ENCODE measurements at places on chromosomes 1 and 21. TPM values are rescaled to one million over a fixed set of nuclear protein-coding genes. Genes with fewer than 3 reads are reported as not detected.
A peak's percentile ranks its signal among the peaks of the same experiment; 100 is the strongest.

DNA sequence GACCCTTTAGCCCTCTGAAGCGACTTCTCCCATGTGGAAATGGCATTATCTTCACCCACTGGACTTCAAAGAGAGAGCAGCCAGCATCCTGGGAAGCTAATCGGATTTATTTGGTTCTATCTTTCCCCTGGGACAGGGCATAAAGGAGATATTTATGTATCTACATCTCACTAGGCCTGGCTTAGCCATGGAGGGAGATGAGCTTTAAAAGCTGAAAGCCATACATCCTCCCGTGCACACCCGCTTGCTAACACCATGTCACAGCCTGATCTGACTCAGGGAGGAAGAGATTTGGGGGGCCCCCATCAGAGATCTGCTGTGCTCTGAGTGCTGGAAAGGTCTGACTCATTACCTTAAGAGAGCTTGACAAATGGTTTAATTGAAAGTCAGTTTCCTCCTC lies 155.9 kb downstream of the PLXNA2 start:
- no peak for DNase-seq

GRCh38 chr1:237279629-237280028 lies 237.6 kb downstream of the RYR2 start:
- DNase-seq, result no peak

DNA sequence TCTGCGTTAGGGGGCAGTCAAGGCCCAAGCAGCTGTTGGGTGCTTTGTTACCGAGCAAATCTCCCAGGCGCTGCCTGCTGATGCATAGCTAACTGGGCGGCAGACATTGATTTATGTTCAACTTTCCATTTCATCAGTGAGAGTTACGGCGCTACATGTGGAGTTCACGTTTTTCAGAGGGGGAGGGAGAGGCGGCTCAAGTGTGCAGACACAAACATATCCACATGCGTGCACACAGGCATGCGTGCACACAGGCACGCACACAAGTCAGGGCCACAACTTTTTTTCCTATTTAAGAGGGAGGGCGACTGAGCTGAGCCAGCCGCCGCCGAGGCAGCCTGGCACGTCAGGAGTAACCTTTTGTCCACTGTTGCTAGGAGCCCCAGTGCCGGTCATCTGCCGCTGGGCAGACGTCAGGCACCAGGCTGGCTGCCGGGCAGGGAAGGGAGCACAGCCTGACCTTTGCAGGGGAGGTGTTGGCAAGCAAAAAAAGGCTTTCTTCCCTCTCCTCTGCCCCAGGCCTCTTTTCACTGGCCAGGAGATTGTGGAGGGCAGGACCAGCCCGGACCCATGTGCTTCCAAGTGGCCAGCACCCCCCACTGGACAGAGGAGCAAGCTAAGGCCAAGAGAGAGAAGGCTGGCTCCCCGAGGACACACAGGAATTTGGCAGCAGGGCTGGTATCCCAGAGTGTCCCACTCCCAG lies 73.3 kb downstream of the MRPL37 start:
- peak; percentile 82 for DNase-seq

GRCh38 chr1:86227026-86227425 lies 70.5 kb upstream of the COL24A1 start:
- no peak for DNase-seq

- no peak for DNase-seq
Measured at GRCh38 chr1:25704267-25704691, 87.7 kb downstream of the MAN1C1 start.

GRCh38 chr1:24737368-24738117 lies 7.7 kb upstream of the CLIC4 start:
- DNase-seq, result no peak

DNA sequence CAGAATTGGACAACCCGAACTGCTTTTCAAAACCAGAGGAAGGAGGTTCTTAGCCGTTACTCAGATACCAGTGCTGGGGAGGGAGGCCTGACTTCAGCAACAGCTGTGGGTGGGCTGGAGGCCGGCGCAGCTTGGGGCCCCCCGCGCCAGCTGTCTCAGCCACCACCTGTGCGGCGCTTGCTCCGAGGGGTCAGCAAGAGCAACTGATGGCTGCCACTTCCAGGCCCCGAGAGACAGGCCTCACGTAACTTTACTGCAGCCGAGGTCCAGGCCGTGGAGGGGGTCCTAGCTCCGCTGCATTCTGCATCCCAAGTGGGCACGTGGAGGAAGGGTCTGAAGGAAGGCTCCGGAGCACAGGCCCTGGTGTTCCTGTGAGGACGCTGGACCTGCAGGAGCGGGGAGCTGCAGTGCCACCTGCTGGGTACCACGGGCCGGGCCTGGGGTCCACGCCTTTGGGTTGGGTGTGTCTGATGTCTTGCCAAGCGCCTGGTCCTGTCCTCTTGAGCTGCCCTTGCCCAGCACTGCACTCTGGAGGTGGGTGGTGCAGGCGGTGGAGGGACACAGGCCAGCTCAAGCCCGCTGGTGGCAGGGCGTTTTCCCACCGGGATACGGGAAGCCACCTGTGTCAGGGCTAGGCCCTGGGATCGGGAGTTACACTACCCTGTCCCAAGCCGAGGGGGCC lies 9.8 kb downstream of the THAP3 start:
- no peak for DNase-seq

DNA sequence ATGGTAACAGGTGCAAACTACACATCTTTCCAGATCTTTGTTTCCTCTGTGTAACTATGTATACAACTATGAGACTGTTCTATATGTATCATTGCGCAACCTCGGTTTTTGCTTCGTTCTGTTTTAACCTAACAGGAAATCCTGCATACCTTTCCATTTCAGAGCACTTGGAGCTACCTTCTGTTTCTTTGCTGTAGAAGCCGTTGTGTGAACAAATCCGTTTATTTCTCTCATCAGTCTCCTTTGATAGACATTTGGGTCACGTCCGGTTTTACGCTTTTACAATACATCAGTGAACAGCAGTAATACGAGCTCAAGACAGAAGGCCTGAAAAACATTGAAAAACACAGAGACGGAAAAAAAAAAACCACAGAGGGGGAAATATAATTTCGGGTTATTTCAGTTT lies 10.5 kb downstream of the ATP5IF1 start:
- no peak for DNase-seq

GRCh38 chr1:24199291-24199900 lies 12.3 kb upstream of the IFNLR1 start:
- peak; percentile 59 for DNase-seq

GRCh38 chr1:104878203-104878909 lies 1128.7 kb downstream of the AMY1C start:
- no peak for DNase-seq

- no peak for DNase-seq
Measured at GRCh38 chr1:23751050-23751814, 8.0 kb downstream of the ELOA start.

DNA sequence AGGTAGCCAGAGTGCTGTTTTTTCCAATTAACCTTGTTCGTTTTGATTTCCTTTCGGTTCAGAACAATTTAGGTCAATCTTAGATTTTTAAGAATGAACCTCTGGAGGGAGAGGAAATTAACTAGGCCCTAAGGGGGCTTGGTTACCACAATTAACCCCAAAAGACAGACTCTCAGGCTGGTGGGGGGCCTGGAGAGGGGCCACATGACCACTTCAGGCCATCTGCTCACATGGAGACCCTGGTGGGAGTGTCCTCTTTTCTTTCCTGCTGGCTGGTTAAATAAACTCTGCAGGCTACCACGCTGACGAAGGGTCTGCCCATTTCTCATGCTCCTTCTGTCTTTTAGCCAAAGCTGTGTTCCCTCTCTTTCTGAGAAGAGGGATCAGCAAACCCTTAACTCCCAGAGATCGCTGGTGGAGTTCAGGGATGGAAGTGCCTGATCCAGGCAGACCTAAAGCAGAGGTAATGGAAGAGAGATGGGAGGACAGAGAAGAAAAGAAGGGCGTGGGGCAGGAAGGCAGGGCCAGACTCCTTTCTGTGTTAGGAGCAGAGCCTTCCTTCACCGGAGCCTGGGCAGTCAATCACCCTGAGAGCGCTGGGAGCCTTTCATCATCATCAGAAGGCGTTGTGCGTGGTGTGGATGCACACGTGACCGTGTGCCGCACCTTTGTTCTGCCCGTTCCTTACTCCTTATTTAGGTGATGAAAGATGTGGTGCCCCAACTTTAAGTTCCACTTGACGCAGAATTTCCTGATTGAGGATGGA lies 58.5 kb downstream of the KIF26B start:
- no peak for DNase-seq

- no peak for DNase-seq
Measured at GRCh38 chr1:119320100-119320499, 48.5 kb upstream of the HAO2 start.

DNA sequence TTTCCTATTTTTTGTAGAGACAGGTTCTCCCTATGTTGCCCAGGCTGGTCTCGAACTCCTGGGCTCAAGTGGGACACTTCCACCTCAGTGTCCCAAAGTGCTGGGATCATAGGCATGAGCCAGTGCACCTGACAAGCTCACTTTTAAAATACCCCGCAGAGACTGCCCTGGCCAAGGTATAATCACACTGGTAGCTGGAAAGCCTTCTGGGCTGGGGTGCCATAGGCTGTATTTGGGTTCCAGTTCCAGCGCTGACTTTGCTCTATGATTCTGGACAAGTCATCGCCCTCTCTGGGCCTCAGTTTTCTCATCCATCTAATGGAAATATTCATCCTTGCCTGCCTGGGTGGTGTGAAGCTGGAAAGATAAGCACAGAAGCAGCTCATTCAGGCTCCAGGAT lies 10.4 kb downstream of the LDLRAD1 start:
- no peak for DNase-seq

GRCh38 chr1:2327841-2328240 lies 63.5 kb downstream of the MORN1 start:
- DNase-seq, result no peak

DNA sequence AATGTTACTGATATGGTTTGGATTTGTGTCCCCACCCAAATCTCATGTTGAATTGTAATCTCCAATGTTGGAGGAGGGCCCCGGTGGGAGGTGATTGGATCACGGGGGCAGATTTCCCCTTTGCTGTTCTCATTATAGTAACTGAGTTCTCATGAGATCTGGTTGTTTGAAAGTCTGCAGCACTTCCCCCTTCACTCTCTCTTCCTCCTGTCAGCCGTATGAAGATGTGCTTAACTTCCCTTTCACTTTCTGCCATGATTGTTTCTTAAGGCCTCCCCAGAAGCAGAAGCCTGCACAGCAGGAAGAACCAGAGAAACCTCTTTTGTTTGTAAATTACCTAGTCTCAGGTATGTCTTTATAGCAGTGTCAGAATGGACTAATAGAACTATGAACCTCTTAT lies 28.4 kb downstream of the TRIM33 start:
- DNase-seq, result no peak

DNA sequence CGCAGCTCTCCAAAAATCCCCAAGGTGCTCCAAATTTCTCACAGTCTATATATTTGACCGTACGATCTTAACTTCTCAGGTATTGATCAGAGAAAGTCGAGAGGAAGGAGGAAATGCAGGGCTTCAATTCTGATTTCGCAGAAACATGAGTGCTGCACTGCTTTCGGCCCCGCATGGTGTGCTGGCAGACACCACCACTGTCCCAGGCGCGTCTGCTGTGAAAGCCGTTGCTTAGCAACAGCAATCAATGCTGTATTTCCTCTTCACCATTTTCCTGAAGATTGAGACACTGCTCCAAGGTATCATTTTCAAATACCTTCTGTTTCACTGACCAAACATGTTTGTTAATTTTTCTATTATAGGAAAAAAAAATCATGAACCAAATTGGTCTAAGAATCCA lies 296.3 kb downstream of the SMYD3 start:
- DNase-seq, result no peak

GRCh38 chr1:46687921-46688509 lies 16.4 kb downstream of the TEX38 start:
- no peak for DNase-seq

DNA sequence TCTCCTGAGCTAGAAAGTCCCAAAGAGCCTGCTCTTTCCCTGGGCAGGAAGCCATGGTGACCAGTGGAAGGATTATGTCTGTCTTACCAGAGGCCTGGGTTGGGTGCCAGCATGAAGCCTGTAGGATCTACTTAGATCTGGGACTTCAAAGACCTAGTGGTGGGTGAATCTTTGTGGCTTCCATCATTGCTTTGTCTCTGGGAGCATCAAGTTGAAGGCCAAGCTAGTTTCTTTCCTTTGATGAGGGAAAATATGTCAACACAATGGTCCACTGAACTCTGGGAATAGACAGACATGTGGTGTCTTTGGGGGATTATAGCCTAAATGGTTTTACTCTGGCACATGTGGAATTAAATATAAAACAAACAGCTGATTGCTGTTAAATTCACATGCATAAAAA lies 100.5 kb upstream of the HOOK1 start:
- no peak for DNase-seq

- no peak for DNase-seq
Measured at GRCh38 chr1:78759881-78760280, 110.2 kb downstream of the IFI44 start.

DNA sequence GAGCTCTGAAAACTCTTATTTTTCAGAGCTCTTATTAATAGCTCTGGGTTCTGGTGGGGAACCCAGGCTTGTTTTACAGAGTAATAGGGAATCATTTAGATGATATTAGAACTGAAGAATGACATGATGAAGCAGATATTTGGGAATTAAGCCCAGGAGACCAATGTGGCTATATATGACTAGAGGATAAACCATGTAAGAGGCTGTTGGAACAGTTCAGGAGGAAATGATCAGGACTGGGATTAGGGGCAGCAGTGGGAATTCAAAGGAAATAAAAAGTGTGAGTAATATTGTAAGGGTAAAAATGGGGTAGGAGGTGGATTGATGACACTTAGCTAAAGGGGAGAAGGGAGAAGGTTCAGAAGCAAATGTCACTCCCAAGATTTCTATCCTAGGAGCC lies 58.6 kb downstream of the GIPC2 start:
- DNase-seq, result no peak

DNA sequence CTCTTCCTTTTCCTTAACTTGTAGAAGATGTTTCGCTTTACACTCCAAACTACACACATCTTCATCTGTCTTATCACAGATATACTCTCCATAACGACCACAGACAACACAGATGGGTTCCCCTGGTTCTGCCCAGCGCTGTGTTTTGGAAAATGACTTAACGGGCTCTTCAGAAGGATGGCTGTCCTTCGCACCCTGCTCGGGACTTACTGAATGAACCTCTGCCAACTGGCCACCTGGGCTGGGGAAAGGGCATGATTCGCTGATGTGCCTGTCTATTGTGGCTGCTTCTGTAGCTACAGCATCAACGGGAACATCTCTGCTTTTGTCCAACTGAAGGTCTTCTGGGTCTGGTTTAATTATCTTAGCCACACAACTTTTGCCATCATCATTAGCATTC lies 3.4 kb downstream of the DDX59 start:
- DNase-seq, result no peak

DNA sequence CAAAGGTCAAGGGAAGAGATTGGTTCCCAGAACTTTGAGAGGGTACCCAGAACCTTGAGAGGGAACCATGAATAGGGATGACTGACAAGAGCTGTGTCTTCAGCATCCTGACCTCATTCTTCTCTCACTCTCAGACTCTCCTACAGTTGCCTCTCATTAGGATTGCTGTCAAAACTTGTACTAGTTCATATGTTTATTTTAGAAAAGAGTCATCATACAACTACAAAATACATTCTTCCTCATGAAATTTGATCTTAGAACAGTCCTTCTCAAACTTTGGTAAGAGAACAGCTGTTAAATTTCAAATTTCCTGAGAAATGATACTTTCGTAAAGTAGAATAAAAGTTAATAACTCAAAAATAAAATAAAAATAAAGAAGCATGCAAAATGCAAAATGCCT lies 161.4 kb upstream of the ZRANB2 start:
- DNase-seq, result no peak

GRCh38 chr1:101299141-101299540 lies 62.3 kb downstream of the S1PR1 start:
- no peak for DNase-seq

STYXL2 gene
- 1.1 TPM for polyA plus RNA-seq

TMEM125 gene
- polyA plus RNA-seq, result 47.4 TPM

MIER1 gene
- polyA plus RNA-seq, result 35.2 TPM

PPM1J gene
- 0.42 TPM for polyA plus RNA-seq

KPRP gene
- polyA plus RNA-seq, result not detected

LRRC39 gene
- 3.9 TPM for polyA plus RNA-seq

All from right lung (tissue), 10 donors.